Activated CD8-positive, alpha-beta memory T cell treated with anti-CD3 and anti-CD28 coated beads for 48 hours (primary cell): ENCODE measurements at places on chromosomes 13 and 19.

- DNase-seq: no peak
These were observed 19.5 kb downstream of the WDFY2 start for GRCh38 chr13:51603716-51604115.

- no peak for DNase-seq
These were observed 15.2 kb downstream of the UPF1 start for GRCh38 chr19:18846862-18847548.

DNA sequence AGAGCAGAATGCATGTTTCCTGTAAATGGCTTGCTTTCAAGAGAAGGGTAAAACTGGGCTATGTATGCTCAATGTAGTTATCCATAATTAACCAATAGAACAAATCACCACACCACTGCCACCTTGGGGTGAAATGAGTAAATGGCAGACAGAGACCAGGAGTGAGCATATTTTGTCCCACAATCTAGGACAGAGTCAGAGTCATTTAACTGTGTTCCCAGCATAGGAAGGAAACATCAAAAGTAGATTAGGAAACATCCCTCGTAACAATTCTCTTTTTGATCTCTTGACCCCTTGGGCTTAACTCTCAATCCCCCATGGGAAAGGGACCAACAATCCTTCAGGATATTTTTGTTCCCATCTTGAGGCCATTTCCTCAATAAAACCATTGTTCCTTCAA, 224.8 kb downstream of the NHLRC3 start:
- no peak for DNase-seq

DNA sequence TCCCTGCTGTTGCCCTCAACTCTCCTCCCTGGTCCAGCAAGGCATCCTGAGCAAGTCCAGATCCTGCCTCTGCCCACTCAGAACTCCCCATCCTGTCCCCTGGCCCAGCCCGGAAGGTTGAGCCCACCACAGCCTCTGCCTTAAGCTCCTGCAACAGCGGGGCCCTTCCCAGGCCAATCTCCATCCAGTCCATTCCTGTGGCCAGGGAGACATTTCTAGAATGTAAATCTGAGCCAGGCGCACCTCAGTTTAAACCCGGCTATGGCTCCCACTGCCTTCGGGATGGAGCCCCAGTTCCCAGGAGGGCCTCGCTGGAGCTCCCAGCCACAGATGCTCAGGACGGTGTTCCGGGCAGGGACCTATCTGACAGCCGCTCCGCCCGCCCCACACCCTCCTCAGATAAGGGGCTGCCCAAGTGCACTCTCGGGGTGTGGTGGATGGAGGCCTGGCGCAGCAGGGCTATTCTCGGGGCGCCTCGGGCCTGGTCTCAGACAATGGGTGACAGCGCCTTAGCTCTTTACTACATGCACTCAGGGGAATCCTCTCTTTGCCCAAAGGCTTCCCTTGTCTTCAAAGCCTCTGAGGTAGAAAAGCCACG, 5.3 kb downstream of the TRAPPC6A start:
- DNase-seq: no peak

GRCh38 chr13:95926231-95926630, 127.0 kb downstream of the UGGT2 start:
- DNase-seq: no peak

GRCh38 chr13:107743983-107744382, 471.4 kb downstream of the LIG4 start:
- DNase-seq: no peak

DNA sequence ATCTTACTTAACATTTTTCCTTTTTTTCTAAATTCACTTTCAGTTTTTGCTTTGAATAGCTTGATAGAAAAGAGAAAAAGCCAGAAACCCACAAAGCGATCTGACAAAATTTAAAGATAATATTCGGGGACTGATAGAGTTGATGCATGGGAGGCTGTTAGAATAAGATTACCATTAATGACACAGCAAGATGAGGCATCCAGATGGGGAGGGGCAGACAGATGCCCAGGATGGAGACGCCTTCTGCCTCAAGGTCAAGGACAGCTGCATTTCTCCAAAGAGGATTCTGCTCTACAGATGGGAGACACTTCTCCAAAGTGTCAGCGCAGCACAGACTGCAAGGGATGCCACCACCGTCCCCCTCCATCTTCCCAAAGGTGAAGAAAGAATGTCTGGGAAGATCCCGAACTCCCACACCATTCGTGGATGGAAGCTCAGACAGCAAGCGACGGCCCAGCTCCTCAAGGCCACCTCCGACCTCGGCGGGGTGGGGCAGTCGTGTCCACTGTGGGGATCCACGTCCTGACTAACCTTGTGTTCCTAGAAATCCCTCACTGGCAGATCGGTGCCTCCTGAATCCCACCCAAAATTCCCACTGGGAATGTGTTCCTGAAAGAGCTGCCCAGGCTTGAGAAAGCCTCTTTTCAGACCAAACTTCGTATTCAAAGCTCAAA, 32.9 kb downstream of the NAXD start:
- DNase-seq: no peak

- no peak for DNase-seq
These were observed 7.6 kb downstream of the GPR32 start for GRCh38 chr19:50777830-50778303.

GRCh38 chr13:29948244-29948643, 97.8 kb upstream of the UBL3 start:
- DNase-seq: no peak

DNA sequence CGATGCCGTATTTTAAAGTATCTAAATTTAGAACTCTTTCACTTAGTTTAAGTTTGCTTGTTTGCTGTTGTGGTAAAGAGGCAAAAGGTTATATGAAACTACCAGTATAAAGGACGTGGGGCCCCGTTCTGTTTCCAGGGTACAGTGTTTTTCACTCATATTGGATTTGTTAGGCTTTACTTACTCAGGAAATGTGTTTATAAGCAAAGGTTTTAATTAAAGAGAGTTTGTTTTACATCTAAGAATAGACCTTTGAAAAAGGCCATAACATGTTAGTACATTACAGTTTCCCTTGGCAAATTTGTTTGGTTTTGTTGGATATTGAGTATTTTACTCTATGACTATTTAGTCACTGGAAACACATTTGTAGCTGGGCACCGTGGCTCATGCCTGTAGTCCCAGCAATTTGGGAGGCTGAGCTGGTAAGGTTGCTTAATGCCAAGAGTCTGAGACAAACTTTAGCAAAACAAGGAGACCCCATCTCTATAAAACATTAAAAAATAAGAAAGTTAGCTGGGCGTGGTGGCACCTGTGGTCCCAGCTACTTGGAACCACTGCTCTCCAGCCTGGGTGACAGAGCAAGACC, 7.1 kb downstream of the DGKH start:
- no peak for DNase-seq

GRCh38 chr13:43874504-43875092, 4.9 kb downstream of the CCDC122 start:
- DNase-seq: no peak

- no peak for DNase-seq
These were observed 1.3 kb downstream of the SOX21 start for GRCh38 chr13:94710881-94711560.

DNA sequence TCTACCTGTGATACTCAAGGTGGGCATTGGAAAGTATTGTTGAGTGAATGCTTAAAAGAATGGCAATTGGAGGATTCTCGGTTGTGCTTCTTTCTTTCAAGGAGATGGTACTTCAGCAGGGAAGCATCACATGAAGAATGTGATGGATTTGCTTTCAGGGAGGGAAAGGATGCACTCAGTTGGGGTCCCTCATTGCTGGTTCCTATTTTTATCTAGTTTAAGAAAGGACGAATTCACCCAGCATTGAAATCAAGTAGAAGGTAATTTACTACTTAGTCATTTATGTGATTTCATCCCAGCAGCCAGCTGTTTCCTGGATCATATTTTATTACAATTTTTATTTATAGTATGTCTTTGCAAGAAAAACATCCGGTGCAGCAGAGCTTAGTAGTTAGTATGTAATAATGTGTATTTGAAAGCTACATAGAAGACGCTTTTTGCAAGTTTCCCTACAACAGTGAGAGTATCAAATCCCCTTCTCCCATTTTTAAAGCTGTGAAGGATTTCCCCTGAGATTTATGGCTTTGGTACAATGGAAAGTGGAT, 417.9 kb downstream of the GPC5 start:
- no peak for DNase-seq

DNA sequence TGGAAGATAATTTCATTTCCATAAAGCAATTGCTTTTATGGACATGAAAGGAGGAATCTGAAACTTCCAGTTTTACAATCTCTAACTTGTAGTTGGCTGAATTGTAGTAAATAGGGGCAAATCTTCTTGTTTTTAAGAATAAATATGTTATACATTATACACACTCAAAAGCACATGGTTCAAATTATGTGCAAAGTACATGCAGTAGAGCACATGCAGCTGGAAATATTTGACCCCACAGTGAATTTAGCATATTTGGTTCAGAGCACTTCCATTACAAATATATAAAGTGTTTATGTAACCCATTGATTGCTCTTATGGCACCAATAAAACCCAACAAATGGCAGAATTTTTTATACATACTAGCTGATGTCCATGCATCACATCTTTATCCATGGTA, 180.5 kb downstream of the IRS2 start:
- DNase-seq: no peak

DNA sequence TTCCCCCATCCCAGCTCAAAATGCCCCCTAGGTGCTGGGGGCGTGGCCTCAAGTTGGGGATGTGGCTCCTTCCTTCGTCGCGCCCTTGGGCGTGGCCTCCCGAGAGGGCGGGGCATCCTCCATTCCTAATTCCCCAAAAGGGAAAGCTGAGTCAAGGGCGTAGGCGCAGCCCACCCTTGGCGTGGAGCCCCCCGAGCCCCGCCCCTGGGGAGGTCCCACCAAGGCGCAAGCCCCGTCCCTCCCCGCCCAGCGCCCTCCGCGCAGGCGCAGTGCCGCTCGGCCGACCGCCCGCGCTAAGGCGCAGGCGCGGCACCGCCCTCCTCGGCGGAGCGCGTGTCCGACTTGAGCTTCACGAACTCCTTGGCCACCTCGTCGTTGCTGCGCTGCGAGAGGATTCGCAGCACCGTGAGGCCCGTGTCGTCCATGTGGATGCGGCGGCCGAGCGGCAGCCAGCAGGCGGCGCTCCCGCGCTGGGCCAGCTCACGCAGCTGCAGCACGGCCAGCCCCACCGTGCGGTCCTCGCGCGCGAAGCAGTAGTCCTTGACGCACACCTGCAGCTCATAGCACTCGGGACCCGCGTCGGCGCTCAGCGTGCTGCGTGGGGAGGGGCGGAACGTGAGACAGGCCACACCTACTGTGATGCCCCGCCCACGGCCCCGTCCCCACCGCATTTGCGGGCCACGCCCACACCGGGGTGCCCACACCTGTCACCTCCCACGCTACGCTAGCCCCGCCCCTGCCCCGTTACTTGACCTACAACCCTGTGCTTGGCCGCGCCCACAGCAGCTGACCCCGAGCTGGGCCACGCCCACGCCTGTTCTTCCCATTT, 50.5 kb downstream of the COLGALT1 start:
- peak; percentile 59 for DNase-seq

- no peak for DNase-seq
These were observed 30.2 kb upstream of the CPB2 start for GRCh38 chr13:46134961-46135522.

- no peak for DNase-seq
These were observed 69.6 kb downstream of the STK24 start for GRCh38 chr13:98507282-98507797.

- no peak for DNase-seq
These were observed 634.4 kb upstream of the KLF12 start for GRCh38 chr13:74768521-74769085.

GRCh38 chr13:50200988-50201387, 185.7 kb downstream of the KCNRG start:
- DNase-seq: no peak

- DNase-seq: no peak
These were observed 48.0 kb downstream of the NFIX start for GRCh38 chr19:13043285-13043684.

DNA sequence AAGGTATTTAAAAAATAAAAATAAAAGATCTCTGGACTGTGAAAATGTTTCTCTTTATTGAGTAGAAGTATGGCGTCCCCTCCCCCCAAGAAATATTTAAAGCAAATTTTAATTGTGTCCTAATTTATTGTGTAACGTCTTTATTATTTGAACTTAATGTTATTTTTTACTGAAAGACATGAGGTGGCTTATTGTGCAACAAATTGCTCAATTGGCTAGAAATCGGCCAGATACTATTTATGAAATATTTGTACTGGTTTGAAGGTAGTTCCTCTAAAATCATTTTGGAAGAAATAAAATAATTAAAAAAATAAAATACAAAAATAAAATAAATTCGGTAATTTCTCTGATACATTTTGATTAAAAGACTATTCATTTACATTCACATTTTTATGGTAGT, 162.3 kb downstream of the DACH1 start:
- no peak for DNase-seq

GRCh38 chr13:113495494-113496210, 5.1 kb upstream of the DCUN1D2 start:
- no peak for DNase-seq

- peak; percentile 83 for DNase-seq
These were observed 3.5 kb downstream of the LIPE start for GRCh38 chr19:42423462-42424344.

- DNase-seq: no peak
These were observed 53.7 kb upstream of the MAB21L1 start for GRCh38 chr13:35530147-35530546.

DNA sequence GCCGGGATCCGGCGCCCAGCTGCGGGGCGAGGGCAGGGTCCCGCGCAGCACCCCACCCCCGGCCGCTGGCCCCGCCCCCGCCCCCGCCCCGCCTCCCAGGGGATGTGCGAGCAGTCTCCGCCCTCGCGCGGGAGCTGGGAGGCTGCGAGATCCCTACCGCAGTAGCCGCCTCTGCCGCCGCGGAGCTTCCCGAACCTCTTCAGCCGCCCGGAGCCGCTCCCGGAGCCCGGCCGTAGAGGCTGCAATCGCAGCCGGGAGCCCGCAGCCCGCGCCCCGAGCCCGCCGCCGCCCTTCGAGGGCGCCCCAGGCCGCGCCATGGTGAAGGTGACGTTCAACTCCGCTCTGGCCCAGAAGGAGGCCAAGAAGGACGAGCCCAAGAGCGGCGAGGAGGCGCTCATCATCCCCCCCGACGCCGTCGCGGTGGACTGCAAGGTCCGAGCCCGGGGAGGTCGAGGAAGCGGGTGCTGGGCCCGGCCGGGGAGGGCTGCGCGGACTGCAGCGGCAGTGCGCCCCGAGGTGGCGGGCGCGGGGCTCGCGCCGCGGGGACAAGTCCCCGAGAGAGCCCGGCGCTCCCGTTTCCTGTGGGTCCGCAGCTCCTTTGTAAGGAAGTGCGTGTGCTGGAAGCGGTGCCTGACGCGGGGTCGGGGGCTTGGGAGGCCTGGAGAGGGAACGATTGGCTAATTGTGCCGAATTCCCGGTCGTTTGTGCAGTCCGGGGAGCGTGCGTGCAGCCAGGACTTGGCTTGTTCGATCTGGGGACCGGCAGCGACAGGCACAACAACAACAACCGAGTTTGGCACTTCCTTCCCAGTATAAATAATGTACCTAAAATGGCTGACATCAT, at the start of gene ITM2B:
TSS of gene ITM2B (plus strand) at position 161 of the 843 bp plus-strand sequence. CDS start at position 316, 155 bp downstream.
- DNase-seq: peak; percentile 40

GRCh38 chr19:19382118-19382517, 23.4 kb upstream of the GATAD2A start:
- no peak for DNase-seq

GRCh38 chr13:98303858-98304257, 126.8 kb upstream of the RNF113B start:
- DNase-seq: no peak
